ENCODE measurements at places on chromosomes 1 and 21.

DNA sequence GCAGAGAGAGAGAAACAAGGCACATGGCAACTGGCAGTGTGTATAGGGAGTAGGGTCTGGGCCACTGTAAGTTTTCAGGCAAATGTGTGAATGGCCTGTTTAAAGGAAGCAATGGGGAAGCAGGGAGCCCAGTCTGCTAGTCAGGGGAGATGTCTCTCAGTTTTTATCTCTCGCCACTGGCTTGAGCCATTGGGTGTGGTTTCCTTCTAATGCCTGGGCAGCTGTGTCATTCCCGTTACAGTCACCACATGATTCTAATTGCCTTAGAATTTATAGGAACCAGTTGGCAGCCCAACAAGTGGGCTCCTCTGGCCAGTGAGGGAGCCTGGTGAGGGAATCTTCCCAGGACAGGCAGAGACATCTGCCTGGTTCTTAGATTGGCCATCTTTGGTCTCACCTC lies 182.4 kb downstream of the DISC1 start:
- DNase-seq = no peak

DNA sequence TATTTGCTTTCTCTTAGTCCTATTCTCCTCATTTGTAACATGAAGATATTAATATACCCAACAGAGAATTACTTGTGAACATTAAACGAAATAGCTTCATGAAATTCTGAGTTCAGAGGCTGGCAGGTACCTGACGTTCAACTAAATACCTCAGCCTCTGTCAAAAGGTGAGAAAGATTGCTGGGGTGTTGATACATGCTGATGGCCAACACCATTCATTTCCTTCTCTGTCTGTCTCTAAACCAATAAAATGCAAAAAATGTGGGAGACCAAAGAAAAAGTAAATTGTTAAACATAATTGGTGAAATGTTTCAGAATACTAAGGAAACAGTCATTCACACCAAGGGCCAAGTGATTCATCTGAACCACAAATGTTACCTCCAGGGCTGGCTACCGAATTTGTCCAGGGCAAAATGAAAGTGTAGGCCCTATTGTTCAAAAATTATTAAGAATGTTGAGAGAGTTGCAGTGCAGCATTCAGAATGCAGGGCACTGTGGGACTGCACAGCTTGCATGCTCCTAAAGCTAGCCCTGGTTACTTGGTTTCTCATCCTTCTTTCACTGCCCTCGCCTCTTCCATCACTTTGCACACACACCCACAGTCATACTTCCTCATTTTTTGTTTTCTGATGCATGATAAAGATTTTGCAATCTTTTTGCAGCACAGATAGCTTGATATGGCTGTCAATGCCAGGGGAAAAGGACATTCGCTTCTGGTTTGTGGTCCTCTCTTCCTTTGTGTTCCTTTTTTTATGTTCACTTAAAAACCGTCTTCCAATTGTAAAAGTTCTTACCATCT lies 414.3 kb upstream of the NR5A2 start:
- no peak for DNase-seq

GRCh38 chr1:14113841-14114567 lies 414.0 kb downstream of the PRDM2 start:
- DNase-seq = peak; percentile 90

GRCh38 chr1:201850053-201850397 lies 21.1 kb downstream of the IPO9 start:
- no peak for DNase-seq

Data from Ammon's horn (tissue), 1 donor.